ENCODE measurements at places on chromosomes 5 and 9.
A peak's percentile ranks its signal among the peaks of the same experiment; 100 is the strongest.

DNA sequence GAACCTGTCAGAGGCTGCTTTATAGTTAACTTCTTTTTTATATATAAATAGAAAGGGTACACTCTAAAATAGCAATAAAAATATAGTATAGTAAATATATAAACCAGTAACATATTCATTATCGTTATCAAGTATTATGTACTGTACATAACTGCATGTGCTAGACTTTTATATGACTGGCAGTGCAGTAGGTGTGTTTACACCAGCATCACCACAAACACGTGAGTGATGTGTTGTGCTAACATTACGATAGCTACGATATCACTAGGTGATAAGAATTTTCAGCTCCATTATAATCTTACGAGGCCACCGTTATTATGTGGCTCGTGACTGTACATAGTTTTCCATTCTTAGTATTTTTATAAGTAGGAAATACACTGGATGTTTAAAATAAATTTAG lies 43.8 kb upstream of the MEF2C start:
- no peak for DNase-seq

- DNase-seq, result no peak
Observed at GRCh38 chr9:15068261-15068660, 158.0 kb upstream of the FREM1 start.

GRCh38 chr5:126481243-126481642 lies 58.0 kb downstream of the GRAMD2B start:
- no peak for DNase-seq

DNA sequence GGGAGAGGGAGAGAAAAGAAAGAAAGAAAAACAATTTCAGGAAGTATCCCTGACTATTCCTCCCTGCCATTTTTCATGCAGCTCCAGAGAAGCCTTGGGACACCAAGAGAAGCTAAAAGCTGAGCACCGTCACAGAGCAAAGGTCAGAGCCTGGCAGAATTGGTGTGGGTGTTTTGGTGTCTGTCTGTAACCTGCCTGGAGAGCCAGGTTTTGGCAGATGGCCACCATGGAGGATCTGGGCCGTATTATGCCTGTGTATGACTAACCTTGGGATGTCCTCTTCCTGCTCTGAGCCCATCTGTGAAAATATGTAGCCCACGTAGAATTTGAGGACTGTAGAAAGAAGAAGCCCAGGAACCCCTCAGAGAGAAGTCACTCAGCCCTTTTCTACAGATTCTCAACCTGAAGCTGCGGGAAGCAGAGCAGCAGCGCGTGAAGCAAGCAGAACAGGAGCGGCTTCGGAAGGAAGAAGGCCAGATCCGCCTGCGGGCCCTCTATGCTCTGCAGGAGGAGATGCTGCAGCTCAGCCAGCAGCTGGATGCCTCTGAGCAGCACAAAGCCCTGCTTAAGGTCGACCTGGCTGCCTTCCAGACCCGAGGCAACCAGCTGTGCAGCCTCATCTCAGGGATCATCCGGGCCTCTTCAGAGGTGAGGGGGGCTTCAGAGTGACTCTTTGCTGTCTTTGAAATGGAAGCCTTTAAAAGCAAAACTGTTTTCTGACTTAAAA lies 18.8 kb downstream of the GLE1 start:
- peak; percentile 96 for DNase-seq

DNA sequence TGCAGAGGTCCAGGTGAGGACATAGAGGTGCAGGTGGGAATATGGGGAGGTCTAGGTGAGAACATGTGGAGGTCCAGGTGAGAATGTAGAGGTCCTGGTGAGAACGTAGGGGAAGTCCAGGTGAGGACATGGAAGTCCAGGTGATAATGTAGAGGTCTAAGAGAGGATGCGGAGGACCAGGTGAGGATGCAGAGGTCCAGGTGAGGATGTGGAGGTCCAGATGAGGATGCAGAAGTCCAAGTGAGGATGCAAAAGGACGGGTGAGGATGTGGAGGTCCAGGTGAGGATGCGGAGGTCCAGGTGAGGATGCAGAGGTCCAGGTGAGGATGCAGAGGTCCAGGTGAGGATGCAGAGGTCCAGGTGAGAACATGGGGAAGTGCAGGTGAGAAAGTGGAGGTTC lies 133.8 kb downstream of the MRPL36 start:
- no peak for DNase-seq

GRCh38 chr5:87438231-87438630 lies 25.5 kb upstream of the CCNH start:
- no peak for DNase-seq

- DNase-seq, result no peak
Observed at GRCh38 chr9:87518702-87519335, 21.2 kb downstream of the DAPK1 start.

DNA sequence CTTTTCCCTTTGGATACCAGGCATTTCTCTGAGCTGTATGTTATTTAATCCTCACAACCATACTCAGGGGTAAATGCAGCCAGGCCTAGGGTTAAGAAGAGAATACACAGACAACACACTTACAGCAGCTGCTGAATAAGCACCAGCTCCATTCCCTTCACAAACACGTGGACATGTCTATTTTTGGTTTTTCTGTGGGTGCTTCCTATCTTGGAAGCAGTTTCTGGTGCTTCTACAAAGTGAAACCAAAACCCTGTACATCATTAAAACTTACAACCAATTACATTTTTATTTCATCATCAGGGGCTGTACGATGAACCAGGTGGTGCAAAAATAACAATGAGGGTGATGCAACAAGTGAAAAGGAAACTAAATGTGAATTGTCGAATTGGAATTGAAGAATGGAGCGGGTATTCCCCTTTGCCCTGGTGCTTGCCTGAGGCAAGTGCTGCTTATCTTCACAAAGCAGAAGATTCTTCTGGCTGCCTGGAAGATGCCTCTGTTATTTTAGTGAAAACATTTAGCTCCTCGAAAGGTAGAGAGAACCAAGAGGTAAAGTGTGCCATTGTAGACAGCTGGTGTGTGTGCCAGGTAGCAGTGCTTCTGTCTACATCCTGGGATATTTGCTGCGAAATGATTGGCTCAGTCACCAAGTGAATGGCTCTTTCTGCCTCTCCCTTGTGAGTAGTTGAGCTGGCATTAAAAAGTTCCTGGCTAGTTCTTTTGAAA lies 18.6 kb upstream of the IFNB1 start:
- no peak for DNase-seq

GRCh38 chr5:172229904-172230303 lies 35.9 kb downstream of the EFCAB9 start:
- DNase-seq, result no peak

DNA sequence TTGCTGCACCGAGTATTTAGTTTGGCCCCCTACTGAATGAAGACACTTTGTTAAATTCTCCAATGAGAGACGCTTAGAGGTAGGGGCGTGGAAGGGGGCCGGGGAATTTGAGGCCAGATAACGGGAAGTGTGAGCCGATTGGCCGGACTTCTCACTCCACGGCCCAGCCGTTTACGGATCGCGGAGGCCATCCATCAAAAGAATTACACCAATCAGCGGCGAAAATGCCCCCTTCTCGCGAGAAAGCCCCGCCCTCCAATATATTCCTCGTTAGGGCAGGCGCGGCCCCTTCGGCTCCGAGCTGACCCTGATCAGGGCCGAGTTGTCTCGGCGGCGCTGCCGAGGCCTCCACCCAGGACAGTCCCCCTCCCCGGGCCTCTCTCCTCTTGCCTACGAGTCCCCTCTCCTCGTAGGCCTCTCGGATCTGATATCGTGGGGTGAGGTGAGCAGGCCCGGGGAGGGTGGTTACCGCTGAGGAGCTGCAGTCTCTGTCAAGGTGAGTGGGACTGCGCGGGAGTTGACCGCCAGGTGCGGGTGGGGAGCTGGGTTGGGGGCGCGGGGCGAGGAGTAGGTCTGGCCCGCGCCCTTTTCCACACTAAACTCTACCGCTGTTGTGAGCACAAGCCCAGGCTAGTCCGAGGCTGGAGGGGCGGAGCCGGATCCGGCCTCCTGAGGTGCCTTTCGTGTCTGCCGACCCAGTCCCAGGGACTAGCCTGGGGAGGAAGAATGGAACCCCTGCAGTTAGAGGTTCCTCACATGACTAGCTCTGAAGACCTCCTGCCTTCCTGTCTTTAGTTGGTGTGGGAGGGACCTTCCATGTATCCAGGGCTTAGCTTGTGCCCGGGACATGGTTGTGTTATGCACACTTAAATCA lies at the start of gene CCNG1:
Gene CCNG1 (plus strand): TSS at position 287 of the 874 bp plus-strand sequence. CDS start 1,662 bp downstream, outside the sequence.
- peak; percentile 98 for DNase-seq

GRCh38 chr5:176644878-176645670 lies 2.2 kb upstream of the TSPAN17 start:
- peak; percentile 34 for DNase-seq

DNA sequence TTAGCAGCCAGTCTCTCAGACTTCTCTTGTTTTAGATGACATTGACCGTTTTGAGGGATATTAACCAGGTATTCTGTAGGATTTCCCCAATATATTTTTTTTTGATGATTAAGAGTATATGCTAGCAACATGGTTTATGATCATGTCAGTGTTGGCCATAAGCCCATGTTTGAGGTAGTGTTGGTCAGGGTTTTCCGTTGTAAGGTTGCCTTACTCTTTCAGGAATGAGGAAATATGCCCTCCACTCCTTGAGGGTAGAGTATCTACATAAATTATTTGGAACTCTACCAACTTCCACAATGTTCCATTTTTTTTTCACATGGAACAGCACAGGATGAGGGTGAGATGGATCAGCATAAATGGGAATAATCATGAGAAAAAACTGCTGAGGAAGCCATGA lies 188.4 kb upstream of the PRDM9 start:
- DNase-seq, result no peak

GRCh38 chr9:92632641-92633040 lies 37.3 kb downstream of the IPPK start:
- DNase-seq, result no peak

GRCh38 chr9:83106263-83106662 lies 43.3 kb upstream of the RASEF start:
- peak; percentile 27 for DNase-seq

GRCh38 chr9:30116673-30117217 lies 2267.7 kb upstream of the ACO1 start:
- DNase-seq, result no peak

DNA sequence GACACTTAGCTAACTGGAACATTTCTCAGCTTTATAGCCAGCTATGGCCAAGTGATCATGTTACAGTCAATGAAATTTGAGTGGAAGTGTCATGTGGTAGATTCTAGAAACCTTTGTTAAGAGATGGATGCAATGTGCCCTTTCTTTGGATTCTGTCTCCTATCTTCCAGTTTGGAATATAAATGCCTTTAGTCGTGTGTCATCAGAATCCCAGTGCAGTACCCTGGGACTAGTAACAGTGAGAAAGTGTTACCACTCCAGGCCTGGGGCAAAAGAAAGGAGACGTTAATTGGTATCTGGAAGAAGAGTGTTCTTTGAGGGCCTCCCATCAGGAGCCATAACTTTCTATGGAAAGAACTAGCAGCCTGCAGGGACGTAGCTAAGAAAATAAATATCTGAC lies 149.6 kb downstream of the SNX18 start:
- no peak for DNase-seq

GRCh38 chr5:110549301-110549700 lies 177.2 kb downstream of the TMEM232 start:
- no peak for DNase-seq

Data from NCI-H82 (cell line).